ENCODE measurements at places on chromosomes 4 and X.

- DNase-seq: peak; percentile 88
Observed at GRCh38 chrX:119235872-119236622, at the start of gene PGRMC1. Gene PGRMC1 (plus strand): TSS chrX:119236285. CDS start chrX:119236364, 79 bp downstream.

GRCh38 chr4:37977471-37978247 is 17.5 kb downstream of the PTTG2 start:
- peak; percentile 77 for DNase-seq

- DNase-seq: no peak
Observed at GRCh38 chr4:86055898-86056297, 304.0 kb downstream of the MAPK10 start.

- DNase-seq: no peak
Observed at GRCh38 chrX:103861200-103861599, 29.1 kb upstream of the RAB9B start.

DNA sequence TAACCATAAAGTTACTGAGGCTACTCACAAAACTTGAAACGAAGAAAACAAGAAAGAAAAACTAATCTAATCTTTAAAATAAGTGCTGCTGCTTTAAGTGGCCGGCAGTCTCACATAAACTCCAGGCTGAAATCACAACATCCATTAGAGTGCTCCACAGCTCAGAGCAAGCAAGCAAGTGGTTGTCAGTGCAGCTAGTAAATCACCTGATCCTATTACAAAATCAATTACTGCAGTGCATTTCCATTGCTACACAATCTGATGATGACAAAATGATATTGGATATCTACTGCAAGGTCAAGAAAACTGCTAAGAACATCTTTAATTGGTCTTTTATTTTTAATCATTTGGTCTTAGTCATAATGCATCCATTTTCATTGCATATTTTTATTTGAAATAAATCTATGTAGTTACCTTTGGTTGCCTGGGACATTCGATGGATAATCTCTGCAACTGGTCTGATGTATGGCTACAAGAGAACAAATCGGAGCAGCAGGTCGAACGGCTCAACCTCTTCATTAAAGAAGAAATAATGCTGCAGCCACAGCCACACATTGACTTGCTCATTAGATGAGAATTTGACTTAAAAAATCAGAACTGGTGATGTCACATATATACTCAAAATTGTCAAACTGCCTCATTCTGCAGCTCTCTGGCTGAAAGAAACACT is 87.7 kb downstream of the FBXW7 start:
- no peak for DNase-seq

- DNase-seq: no peak
Observed at GRCh38 chr4:651884-652642, 22.0 kb downstream of the ATP5ME start.

DNA sequence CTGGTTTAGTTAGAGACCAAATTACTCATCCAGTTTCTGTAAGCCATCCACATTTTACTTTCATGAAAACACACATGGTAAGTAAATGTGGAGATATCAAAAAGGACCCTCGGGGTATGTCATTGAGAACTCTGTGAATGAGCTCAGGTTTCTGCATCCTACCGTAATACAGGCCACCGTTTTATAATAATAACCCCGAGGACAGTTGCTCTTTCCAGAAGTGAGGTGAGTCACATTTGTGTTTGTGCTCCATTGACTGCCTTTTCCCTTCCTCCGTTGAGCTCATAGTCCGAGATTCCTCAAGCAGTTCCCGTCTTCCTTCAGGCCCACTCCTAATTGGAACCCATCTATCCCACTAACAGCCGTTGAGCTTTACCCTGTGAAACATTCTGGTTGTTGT is 95.3 kb downstream of the GRID2 start:
- no peak for DNase-seq

GRCh38 chr4:10715696-10716095 is 31.1 kb upstream of the CLNK start:
- DNase-seq: no peak

- DNase-seq: no peak
Observed at GRCh38 chrX:28189011-28189410, 207.8 kb upstream of the DCAF8L1 start.

- DNase-seq: no peak
Observed at GRCh38 chr4:16852228-16852627, 46.2 kb downstream of the LDB2 start.

GRCh38 chr4:161419822-161420221 is 744.0 kb downstream of the FSTL5 start:
- no peak for DNase-seq

DNA sequence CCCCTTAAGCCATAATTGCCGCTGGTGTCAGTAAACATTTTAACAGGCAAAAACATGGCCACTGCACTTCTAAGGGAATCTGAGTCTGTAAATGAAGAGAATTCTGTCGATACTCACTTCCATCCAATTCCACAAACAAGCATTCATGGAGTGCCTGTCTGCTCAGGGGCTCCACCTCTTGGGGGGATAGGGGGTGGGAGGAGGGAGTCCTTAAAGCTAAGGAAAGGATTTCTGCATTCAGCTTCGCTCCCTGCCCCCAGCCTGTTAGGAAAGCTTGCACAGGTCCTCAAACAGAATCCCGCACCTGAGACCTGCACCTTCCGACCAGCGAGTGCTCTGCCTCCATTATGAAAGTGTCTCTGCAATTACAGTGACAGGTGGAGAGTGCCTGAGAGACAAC is 130.2 kb upstream of the KIT start:
- DNase-seq: no peak

GRCh38 chr4:182144626-182145333 is 98.4 kb upstream of the TENM3 start:
- no peak for DNase-seq

DNA sequence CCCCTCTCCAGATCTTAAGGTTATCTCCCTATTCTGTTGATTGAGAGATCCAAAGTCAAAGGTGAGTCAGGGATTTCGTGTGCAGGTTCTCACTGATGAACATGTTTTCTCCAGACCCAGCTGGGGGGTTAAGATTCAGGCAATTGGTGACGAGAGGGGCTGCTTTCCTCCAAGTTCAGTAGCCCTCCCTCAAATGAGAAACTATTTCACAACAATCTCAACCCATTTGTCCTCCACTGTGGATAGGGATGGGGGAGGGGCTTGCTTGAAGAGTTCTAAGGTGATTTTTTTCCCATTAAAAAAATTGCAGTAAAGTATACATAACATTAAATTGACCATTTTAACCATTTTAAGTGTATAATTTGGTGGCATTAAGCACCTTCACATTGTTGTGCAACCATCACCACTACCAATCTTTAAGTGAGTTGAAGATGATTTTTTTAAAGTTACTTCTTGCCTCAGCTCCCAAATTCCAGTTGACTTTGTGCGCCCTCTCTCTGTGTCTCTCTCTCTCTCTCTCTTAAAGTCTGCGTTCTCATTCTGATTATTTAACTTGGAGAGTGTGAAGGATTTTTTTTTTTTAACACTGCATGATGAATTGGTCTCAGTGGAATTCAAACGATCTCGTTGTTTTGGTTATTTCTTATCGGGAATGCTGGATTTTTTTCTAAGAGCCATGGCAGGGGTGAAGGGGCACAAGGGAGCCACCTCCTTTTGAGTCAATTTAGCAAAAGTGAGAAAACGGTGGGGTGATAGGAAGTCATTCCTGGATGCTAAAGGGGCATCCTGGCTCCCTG is 175.9 kb downstream of the SHROOM3 start:
- DNase-seq: no peak

- no peak for DNase-seq
Observed at GRCh38 chr4:37973441-37973840, 13.2 kb downstream of the PTTG2 start.

GRCh38 chrX:14357314-14357713 is 172.0 kb upstream of the GLRA2 start:
- DNase-seq: no peak

- no peak for DNase-seq
Observed at GRCh38 chr4:145076469-145076855, 21.5 kb downstream of the ANAPC10 start.

GRCh38 chrX:75603833-75604232 is 81.0 kb upstream of the ZDHHC15 start:
- no peak for DNase-seq

GRCh38 chrX:137916090-137916746 is 350.3 kb downstream of the ZIC3 start:
- no peak for DNase-seq

DNA sequence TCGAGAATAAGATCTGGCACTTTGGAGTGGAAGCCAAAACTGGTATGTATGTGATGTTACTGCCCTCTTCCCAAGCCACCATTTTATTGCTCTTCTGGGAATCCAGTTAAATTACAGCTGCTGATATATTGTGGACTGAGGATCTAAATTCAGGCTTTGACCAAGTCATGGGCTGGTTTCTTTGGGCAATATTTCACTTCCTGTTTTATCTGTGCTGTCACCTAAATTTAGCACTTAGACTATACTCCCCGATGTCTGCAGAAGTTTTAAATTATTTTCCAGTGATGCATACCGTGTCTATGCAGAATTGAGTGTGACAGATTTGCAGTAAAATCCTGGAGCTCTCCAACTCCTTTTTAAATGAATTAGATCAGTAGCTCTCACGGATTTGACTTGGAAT is 100.0 kb downstream of the TEX13A start:
- DNase-seq: no peak

- no peak for DNase-seq
Observed at GRCh38 chr4:89837993-89838390, 1.0 kb upstream of the SNCA start.

- no peak for DNase-seq
Observed at GRCh38 chrX:23592741-23593140, 74.6 kb upstream of the PRDX4 start.

GRCh38 chr4:184066584-184067300 is 150.9 kb downstream of the ENPP6 start:
- DNase-seq: no peak

DNA sequence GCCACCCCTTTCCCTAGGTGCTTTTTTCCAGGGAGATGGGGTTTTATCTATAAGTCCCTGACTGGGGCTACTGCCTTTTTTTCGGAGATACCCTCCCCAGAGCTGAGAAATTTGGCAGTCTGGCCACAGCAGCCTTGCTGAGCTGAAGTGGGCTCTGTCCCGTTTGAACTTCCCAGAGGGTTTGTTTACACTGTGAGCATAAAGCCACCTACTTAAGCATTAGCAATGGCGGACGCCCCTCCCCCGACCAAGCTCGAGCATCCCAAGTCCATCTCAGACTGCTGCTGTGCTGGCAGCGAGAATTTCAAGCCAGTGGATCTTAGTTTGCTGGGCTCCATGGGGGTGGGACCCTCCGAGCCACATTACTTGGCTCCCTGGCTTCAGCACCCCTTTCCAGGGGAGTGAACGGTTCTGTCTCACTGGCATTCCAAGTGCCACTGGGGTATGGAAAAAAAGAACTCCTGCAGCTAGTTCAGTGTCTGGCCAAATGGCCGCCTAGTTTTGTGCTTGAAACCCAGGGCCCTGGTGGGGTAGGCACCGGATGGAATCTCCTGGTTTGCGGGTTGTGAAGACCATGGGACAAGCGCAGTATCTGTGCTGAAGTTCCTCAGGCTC is 456.4 kb upstream of the HTR2C start:
- no peak for DNase-seq

DNA sequence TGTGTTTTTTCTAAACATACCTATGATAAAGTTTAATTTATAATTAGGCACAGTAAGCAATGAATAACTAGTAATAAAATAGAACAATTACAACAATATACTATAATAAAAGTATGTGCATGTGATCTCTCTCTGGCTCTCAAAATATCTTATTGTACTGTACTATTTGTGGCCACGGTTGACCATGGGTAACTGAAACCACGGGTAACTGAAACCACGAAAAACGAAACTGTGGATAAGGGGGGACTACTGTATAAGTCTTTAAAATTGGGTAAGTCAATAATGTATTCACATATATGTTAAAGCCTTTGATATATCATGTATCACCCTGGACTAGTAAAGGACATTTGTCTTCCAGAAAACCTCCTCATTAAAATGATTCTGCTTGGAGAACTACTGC is 20.0 kb downstream of the TMEM154 start:
- no peak for DNase-seq

DNA sequence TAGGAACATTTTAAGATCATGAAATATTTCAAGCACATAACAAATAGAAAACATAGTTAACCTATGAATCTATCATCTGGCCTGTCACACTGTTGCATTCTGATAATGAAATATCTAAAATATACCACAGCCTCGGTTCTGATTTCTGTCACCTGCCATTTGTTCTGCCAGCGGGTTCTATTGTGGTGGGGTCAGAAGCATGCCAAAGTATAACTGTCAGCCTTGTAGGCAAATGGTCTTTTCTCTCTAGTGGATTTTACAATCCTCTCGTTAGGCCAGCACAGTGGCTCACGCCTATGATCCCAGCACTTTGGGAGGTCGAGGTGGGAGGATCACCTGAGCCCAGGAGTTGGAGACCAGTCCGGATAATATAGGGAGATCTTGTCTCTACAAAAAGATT is 47.9 kb downstream of the HTRA3 start:
- peak; percentile 29 for DNase-seq

GRCh38 chrX:39905946-39906345 is 191.8 kb downstream of the BCOR start:
- DNase-seq: no peak

- no peak for DNase-seq
Observed at GRCh38 chr4:141006242-141006802, 126.9 kb downstream of the RNF150 start.

DNA sequence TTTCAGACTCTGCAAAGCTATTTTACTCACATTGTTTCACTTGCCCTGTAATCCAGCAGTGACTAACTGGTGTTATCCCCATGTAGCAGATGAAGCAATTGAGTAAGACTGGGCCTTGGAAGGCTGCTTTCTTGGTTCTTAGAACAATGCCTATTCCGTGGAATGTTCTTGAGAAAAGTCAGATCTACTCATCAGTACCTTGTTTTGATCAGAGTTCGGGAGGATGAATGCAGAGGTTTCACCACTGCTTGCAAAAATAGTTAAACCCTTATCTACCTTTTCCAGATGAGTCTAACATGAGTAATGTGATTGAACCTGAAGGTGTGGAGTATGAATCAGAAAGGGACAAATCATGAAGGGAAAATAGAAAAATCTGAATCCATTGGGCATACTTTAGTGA is 1.8 kb downstream of the MAOB start:
- no peak for DNase-seq

DNA sequence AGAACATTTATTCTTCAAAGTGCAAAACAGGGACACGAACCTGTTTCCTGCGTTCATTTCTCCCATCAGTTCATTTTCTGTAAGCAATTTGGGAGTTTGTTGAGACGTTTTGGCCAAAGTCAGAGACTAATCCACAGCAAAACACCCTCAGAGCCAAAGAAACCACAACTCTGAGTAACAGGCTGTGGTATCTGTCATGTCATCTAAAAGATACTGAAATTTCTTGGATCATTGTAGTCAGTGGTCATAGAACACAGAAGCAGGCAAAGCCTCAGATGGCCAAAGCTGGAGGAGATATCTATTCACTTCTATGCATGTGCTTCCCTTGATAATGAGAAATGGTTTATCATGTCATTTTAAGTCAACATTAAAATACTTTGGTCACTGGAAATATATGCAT is 485.6 kb upstream of the GALNT7 start:
- DNase-seq: no peak

- no peak for DNase-seq
Observed at GRCh38 chrX:22325096-22325495, 52.4 kb downstream of the CBLL2 start.

- no peak for DNase-seq
Observed at GRCh38 chr4:12844141-12844540, 640.0 kb downstream of the RAB28 start.

All from CD8-positive, alpha-beta T cell (primary cell).